ENCODE measurements at places on chromosomes 3 and 15.
A peak's percentile ranks its signal among the peaks of the same experiment; 100 is the strongest.

DNA sequence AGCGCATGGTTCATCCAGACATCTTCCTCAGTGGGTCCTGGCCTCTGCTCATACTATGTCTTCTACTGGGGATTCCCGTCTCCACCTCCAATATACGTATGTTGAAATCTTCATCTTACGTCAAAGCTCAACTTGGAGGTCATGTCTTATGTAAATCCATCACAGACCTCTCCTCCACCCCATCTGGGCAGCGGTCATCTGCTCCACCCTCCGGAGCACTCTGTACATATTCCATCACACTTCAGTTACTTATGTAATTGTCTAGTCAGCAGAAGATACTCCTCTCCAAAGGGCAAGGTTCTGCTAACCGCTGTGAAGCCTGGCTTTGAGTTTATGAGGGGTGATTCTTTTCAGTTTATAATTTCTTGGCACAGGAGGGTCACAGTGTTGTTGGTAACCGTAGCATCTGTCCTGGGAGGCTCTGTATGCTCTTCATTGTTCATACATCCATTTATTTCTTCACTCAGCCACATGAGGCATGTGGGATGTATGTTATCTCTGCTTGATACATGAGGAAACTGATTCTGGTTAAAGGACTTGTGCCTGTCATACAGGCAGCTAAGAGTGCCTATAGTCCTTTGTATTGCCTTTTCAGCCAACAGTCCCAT lies 22.1 kb downstream of the MAP2K1 start:
- DNase-seq: no peak

GRCh38 chr3:189507856-189508255 lies 123.3 kb upstream of the TP63 start:
- no peak for DNase-seq

GRCh38 chr3:170259907-170260306 lies 37.7 kb downstream of the PRKCI start:
- DNase-seq: no peak

- DNase-seq: peak; percentile 6
These were observed 662 bp downstream of the TMEM108 start for GRCh38 chr3:133038731-133039375.
